Muscle of leg (tissue), 16 donors: ENCODE measurements at places on chromosomes 16 and 17. TPM values are rescaled to one million over a fixed set of nuclear protein-coding genes. Genes with fewer than 3 reads are reported as not detected.

Gene CFAP52
- not detected for total RNA-seq

Gene QPRT
- 57.1 TPM for total RNA-seq

- no peak for DNase-seq
Measured at GRCh38 chr17:68658999-68659780, 58.0 kb upstream of the FAM20A start.

Gene SIAH1
- 25.6 TPM for total RNA-seq

DNA sequence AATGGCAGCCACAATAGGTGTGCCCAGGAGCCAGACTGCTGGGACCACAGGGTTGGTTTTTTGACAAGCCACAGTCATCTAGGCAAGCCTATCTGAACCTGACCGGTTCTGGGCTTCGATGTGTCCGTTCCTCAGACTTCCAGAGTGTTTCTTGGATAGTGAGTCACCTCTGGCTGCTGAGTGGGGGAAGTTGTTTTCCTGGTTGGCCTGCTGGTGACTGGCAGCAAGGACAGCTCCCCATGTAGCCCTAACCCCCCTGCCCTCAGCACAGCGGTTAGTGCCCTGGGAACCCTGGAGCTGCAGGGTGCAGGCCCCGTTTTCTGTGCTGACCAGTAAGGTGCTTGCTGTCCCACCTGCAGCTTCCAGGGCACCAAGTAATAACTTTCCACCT lies 65.5 kb downstream of the PLD6 start:
- DNase-seq, result no peak

DNA sequence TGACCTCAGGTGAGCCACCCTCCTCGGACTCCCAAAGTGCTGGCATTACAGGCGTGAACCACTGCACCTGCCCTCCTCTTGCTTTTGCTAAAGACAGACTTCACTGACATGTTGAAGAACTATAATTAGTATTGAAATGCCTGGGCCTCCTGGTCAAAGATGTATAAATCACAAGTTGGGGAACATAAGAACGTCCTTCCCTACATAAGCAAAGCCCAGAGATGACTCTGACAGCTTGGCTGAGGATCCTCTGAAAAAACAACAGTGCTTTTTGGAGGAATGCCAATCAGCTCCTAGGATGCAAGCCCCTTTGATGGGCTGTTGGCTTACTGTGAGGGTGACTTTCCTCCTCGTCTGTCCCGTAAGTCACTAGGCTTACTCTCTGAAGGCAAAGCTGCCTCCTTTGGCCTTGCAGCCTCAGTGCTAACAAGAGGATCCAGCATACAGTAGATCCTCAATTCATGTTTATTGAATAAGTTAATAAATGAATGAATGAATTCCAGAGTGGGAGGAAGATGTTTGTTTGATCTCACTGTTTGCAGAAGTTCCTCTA lies 6.3 kb downstream of the APOH start:
- no peak for DNase-seq

Gene KRTAP2-1
- total RNA-seq, result not detected

DNA sequence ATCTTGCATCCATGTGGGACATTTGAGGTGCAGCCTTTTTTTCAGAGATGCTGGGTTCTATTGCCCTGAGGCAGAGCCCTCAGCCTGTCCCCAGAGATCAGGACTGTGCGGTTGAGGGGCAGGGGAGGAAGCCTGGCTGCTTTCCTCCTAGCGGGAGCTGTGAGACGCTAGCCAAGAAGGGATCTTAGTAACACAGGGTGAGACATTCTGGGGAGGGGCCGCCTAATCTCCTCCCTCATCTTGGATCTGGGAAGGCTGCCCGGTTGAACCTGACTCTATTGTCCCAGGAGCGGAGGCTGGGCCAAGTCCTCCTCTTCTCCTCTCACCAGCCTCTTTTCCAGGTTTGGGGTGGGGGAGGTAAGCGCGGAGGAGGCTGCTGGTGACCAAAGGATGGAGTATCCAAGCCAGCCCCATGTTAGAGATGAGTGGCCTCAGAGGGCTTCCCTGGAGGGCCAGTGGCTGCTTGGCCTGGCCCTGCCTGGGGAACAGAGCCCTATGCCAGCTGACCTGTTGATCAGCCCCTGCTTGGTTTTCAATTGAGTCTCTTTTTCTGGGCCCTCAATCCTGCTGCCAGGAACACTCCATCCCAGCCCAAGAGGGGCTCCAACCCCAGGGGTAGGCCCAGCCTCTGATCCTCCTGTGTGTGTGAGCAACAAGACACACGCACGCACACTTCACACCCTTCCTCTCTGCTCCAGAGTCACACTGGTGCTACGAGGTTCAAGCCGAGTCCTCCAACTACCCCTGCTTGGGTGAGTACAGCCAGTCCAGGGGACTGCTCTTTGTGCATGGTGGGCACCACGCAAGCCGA lies 5.0 kb downstream of the CA4 start:
- peak; percentile 93 for DNase-seq

DNA sequence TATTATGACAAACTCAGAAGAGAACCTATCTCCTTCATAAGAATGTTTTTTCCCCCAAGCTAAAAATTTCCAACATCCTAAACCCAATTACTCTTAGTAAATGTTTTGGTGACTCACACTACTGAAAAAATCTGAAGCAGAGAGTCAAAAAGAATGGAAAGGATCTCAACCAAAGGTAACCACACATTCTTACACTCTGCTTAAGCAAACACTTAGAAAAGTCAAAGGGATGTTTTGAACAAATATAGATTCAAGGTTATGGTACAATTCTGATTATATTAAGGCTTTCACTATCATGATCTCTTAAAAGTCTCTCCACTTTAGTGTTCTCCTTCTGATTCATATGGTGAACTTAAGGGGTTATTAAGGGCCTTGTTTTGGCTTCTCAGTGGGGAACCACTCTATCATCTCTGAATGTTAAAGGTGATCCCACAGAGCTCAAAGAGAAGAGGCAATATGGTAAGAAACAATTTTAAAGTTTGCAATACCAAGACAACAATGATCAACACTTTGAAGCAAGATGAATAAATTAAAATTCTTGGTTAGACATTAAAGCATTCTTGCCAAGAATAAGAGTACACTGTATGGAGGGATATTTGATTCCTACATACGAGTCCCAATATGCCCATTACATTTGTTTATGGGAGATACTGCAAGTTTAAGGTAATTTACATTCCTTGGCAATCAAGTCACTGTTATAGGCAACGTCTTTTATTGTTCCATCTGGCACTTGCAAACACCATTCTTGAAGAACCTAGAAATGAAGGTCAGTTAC lies 69.2 kb downstream of the CDC27 start:
- no peak for DNase-seq

- no peak for DNase-seq
Measured at GRCh38 chr16:63216696-63217423, 1180.6 kb upstream of the CDH8 start.

DNA sequence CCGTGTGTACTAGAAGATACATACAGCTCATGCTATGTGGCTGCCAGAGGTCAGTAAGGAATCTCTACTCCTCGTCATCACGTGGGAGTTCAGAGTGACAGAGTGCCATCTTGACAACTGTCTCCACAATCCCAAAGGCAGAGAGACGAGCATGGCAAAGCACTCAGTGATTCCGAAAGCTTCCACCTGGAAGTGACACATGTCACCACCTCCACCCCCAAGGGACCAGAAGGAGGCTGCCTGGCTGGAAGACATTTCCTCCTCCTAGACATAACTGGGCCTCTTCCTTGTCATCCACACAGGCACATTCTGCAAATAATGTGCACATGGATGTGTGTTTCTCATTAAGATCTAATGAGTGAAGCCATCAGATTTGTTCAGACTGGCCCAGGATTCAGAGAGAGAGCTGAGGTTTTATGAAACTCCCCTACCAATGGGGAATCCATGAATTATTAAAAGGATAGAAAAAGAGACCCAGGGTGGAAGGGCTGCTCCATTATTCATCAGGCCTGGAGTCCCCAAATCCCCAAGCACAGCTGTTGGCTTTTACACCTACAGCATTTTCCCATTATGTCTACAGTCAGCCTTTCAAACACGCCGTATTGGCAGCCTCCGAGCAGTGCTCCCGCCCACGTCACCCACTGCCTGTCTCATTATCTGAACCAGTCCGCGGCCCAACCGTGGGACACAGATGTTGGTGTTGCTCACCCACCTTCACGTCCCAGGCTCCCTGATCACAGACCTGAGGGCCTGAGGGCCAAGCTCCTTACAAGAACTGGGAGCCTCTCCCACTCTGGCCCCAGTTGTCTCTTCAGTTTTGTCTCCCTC lies 3.3 kb upstream of the CACNG5 start:
- no peak for DNase-seq

GRCh38 chr16:19463468-19464315 lies 46.0 kb downstream of the TMC5 start:
- no peak for DNase-seq

Gene LPCAT2
- 14.8 TPM for total RNA-seq

GRCh38 chr16:70661918-70662641 lies 15.7 kb downstream of the IL34 start:
- peak; percentile 61 for DNase-seq

- DNase-seq, result no peak
Measured at GRCh38 chr16:87303431-87303930, 13.7 kb downstream of the C16orf95 start.

Gene C17orf50
- not detected for total RNA-seq

- DNase-seq, result no peak
Measured at GRCh38 chr17:73098919-73099318, 6.4 kb upstream of the SLC39A11 start.

Gene PLEKHH3
- 44.1 TPM for total RNA-seq

DNA sequence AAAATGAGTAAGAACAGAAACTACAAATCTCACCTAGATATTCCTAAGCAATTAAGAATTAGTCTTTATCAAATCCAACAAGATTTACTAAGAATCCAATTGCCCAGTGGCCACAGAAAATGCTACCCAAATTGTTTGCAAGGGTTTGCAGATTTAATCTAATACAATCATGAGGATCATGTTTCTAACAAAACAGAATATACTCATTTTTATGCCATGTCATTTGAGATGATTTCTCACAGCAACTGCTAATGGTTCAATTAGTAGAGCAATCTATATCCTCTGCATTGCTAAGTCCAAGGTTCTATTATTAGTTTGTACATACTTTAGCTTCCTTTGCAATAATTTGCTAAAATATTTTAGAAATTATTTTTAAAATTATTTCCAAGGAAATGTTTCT lies 41.2 kb downstream of the HELZ start:
- DNase-seq, result no peak

DNA sequence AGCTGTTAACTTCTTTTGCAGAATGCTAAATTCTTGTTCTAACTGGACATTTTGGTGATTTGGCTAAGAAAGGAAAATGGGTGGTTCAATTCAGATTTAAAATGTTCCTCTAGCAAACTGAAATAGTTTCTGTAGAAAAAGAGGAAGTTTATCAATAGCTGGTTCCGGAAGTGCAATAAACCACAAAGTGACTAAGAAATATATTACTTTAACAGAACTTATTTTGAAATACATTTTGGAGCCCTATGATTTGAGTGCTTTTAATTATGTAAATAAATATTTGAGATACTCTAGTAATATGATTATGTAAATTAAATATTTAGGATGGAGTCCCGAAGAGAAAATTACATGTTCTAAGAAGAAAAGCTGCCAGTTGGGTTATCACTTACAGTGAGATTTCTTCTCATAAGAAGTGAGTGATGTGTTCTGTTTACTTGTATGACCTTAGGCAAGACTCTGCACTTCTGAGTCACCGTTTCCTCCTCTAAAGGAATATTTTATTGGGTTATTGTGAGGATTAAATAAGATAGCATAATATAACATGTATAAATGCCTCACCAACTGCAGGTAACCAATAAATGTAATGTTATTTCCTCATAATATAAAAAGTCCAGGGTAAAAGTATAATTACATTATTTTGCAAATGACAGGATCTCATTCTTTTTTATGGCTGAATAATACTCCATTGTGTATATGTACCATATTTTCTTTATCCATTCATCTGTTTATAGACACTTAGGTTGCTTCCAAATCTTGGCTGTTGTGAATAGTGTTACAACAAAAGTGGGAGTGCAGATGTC lies at the start of gene EVI2B:
Gene EVI2B (minus strand): TSS at position 73 of the 800 bp plus-strand sequence. CDS start 8,445 bp downstream, outside the sequence.
- peak; percentile 53 for DNase-seq

DNA sequence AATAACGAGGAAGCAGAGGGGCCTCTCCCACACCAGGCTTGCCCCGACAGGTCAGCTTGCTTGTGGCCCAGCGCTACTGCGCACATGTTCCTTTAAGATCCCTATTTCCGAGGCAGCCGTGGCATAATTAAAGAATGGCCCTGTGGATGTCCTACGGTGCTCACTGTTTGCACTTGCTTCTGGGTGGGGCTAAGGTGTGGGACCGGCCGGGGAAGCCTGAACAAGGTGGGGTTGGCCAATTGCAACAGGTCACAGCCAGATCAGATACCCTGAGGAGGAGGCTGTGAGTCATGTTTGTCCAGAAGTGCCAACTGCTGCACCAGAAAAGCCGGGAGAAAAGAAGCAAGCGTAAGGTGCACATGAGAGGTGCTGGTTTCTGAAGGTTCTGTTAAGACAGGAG lies 158.5 kb upstream of the CACNG5 start:
- no peak for DNase-seq

DNA sequence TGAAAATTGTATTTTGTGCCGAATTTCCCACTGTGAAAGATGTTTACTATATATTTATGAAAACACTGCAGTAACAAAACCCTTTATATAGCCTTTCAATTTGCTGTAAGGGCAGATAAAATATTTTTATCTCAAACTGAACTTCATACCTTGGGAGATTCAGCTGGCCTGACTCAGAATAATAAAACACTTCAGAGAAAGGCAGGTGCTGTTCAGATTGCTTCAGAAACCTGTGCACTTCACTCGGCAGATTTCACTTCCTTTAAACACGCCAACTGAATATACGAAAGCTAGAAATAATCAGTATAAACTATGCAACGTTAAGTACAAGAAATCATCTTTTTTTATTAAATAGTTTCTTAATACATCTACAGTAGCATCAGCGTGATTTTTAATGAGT lies 839.1 kb upstream of the RBFOX1 start:
- no peak for DNase-seq

DNA sequence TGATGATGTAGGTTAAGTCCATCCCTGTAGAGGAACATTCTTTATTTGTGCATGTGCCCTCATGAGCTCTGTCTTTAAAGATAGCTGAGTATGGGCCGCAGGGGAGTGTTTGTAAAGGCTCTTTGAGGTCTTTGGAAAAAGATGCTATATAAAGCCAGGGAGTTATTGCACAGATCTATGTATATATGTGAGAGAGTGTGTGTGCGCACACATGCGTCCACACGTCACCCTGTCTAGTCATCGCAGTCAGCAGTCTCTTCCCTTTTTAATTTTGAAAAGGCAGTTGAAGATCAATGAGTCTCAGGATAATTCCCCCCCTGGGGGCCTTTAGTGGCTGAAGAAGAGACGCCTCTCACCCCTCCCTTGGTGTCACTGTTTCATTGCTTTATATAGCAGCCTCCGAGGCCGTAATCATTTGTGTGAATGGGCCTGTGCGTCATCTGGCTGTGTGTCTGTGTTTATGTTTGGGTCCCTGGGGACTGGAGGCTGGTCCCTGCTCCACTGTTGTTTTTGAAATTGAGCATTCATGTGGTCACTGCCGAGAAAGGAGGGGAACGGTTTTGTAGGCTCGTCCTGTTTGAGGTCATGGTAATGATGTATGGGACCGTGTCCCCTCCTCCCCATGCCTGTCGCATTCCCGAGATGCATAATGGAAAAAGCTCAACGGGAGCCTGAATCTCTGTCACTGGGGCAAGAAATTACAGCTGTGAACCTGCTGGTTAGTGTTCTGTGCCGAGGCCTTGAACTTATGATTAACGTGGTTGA lies 143.9 kb downstream of the SNX29 start:
- peak; percentile 68 for DNase-seq
